CD14-positive monocyte (primary cell): ENCODE measurements at places on chromosomes 12 and 14. TPM values are rescaled to one million over a fixed set of nuclear protein-coding genes. Genes with fewer than 3 reads are reported as not detected.

DNA sequence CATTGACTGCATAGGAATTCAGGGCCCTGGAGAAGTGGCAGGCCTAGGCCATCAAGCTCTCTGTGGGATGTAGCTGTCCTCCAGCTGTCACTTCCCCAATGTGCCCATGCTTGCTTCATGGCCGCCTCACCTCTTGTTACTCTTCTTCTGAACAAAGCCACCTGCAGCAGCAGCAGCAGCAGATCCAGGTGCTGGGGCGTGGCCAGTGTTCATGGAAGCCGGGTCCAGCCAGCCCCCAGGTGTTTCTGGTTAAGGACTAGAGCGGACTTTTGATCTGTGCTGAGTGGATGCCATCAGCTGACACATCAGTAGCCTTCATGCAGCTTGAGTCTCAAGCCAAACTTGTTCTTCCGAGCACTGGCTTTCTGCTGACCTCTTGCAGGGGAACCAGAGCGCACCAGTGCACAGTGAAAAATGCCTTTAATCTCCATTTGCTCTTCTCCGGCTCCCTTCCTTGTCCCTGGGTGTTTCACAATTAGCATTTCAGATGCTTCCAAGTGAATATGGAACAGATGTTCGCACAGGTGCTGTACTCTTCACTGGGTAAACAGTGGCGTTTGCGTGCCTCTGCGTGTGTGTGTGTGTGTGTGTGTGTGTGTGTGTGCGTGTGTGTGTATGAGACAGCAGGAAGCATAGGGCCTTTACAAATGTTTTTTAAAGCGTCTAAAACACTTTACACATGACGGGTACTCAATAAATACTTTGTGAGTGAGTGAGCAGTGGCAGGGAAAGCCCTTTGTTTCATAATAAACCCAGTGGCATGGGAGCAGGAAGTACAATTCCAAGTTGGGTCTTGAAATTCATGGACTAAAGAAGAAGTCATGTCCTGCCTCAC lies 20.1 kb downstream of the TPCN1 start:
- DNase-seq = peak; percentile 49

- no peak for DNase-seq
Measured at GRCh38 chr12:64995816-64996215, 125.3 kb downstream of the WIF1 start.

- DNase-seq = no peak
Measured at GRCh38 chr12:105960319-105961083, 178.3 kb downstream of the NUAK1 start.

VRTN gene
- not detected in 2 replicates for polyA plus RNA-seq

SBNO1 gene
- polyA plus RNA-seq = 11.4 TPM

DNA sequence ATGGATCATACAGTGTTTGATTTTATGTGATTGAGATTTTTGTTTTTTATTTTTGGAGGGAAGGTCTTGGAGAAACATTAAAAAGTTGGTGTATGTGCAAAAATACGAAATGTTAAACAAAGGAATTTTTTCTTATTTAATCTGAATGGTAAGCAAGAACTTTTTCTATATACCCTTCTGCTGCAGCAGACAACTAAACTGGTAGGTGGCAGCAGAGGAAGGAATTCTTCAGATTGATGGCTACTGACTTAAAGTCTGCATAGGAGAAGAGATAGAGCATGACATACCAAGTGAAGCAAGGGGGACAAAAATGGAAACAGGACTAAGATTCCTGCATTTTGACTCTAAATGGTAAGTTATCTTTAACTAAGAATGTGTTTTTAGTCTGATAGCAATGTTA lies 42.0 kb upstream of the A2ML1 start:
- DNase-seq = no peak

DNA sequence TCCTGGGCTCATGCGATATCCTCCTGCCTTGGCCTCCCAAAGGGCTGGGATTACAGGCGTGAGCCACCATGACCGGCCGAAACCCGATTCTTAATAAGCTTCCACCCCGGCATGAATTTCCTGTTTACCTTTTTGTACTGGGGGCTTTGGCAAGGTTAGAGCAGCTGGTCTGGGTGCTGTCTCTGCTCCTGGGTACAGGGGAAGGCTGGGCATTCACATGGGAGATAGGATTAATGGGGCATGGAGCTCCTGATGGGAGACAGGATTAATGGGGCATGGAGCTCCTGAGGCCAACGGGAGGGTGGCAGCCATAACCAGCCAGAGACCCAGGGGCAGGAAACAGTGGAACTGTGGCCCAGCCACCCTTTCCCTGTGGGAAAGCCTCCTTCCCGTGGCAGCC lies 69.5 kb upstream of the DICER1 start:
- DNase-seq = no peak

- no peak for DNase-seq
Measured at GRCh38 chr14:89613260-89614008, 196.4 kb upstream of the FOXN3 start.

GRCh38 chr12:67299926-67300325 lies 30.8 kb downstream of the CAND1 start:
- no peak for DNase-seq

GRCh38 chr14:22265319-22266141 lies 323.5 kb downstream of the DAD1 start:
- peak; percentile 25 for DNase-seq

ANKRD33 gene
- polyA plus RNA-seq = 0.07 TPM in 1 of 2 replicates, not detected in the other

GRCh38 chr12:89649820-89650219 lies 58.8 kb downstream of the ATP2B1 start:
- no peak for DNase-seq

- DNase-seq = no peak
Measured at GRCh38 chr12:92952394-92952793, 23.3 kb upstream of the EEA1 start.

- DNase-seq = no peak
Measured at GRCh38 chr12:50723865-50724264, 40.0 kb upstream of the ATF1 start.

DNA sequence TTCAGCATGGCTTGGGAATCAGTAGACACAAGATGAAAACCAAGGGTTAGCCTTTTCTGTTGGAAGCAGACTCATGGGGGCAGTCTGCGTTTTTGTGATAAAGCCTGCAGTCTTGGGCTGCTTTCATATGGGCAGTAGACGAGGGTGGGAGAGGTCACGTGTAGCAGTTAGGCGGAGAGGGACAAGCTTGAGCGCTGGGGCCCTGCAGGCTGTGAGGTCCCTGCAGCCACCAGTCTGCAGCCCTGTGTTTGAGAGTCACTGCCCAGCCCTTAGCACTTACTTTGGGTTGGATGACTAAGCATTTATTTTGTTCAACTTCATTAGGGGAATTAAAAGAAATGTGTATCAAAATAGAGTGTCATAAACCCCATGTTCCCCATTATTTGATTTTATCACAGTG lies 37.2 kb downstream of the EP400 start:
- DNase-seq = no peak

- DNase-seq = no peak
Measured at GRCh38 chr12:45208604-45209487, 7.0 kb upstream of the ANO6 start.

SLC35F4 gene
- not detected for polyA plus RNA-seq

DNA sequence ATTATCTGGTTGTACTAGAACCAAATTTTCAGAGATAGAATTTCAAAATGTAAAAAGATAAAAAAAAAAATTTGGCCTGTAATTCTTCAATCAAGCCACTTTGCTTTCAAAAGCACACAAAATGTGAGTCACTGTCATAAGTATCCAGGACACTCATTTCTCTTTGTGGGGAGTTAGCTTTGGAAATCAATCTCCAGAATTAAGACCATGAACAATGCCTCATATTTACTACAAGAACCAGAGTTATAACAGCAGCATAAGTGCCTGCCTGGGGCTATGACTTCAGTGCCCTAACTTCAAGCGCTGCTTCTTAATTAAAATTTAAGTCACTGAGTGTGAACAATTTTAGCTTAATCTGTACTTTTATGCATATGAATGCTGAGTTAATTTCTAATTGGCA lies 162.1 kb downstream of the C12orf42 start:
- no peak for DNase-seq

TSPAN11 gene
- not detected in 2 replicates for polyA plus RNA-seq

GRCh38 chr12:19031032-19031431 lies 98.5 kb upstream of the PLEKHA5 start:
- no peak for DNase-seq

GRCh38 chr12:46818642-46819041 lies 7.2 kb downstream of the SLC38A4 start:
- no peak for DNase-seq

DNA sequence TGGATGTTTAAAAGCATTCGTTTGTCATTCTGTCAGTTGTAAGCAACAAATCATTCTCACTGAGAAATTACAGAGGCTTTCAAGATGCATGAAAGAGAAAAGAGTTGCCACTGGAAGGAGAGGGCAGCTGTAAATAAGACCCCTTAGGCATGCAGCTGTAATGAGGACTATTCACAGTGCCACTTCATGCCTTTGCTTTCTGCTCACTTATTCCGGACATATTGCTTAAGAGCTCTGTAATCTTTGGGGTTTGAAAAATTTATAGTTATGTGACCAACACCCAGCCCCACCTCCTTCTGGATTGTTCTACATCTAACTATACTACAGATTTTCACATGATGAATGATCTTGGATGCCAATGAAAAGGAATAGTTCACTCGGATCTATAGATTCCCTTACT lies 194.8 kb upstream of the DCN start:
- DNase-seq = no peak

DNA sequence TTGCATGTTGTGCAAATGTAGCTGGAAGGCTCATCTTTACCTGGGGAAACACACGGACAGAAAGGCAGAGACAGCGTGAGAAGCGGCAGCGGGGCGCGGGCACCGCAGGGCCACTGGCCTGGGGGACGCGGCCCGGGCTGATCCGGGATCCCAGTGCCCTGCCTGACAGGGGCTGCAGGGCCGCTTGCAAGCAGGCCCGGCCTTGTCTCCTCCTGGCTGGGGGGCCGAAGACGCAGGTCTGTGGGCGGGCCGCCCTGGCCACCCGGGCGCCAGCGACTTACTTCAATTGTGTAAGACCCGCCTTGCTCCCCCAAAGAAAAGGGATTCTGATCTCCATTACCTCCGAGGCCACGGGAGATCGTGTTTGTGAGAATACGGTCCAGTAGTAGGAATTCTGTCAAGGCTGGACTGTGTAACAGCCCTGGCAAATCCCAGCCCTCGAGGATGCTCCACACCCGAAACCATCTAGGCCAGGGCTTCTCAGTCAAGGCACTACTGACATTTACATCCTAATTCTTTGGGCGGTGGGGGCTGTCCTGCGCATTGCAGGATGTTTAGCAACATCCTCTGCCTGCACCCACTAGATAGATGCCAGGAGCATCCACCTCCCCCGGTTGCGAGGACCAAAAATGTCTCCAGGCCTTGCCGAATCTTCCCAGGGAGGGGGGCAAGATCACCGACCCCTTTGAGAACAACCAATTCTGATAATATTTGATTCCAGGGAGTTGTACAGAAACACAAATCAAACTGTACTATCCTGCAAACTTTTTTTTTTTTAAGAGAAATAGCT lies 95.6 kb downstream of the BCL11B start:
- no peak for DNase-seq

DNA sequence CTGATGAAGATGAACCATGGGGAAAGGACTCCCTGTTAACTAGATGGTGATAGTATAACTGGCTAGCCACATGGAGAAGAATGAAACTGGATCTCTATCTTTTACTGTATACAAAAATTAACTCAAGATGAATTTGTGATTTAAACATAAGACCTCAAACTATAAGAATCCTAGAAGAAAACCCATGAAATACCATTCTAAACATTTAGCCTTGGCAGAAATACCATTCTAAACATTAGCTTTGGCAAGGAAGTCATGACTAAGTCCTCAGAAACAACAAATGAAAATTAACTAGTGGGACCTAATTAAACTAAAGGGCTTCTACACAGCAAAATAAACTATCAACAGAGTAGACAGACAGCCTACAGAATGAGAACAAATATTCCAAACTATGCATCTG lies 28.4 kb upstream of the NOVA1 start:
- DNase-seq = no peak

GRCh38 chr12:102462795-102463465 lies 17.4 kb downstream of the IGF1 start:
- DNase-seq = no peak

DNA sequence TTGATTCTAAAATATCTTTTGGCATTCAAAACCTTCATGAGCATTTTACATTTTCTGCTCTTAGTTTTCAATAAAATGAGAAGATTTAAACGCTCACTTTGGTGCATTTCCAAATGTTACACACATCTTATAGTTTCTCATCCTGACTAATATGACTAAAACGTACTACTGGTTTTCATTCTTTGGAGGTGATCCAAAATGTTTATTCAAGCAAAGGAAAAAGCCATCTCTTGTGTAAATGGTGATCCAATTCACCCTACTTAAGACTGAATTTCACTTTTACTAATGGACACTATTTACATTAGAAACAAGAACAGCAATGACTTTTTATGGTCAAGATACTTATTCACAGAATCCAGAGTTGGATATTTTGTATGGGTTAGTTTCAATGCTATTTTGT lies 86.6 kb downstream of the KITLG start:
- no peak for DNase-seq

KRT85 gene
- polyA plus RNA-seq = not detected in 2 replicates

- no peak for DNase-seq
Measured at GRCh38 chr14:65685572-65685971, 273.0 kb downstream of the FUT8 start.

TMEM233 gene
- not detected for polyA plus RNA-seq

C12orf50 gene
- polyA plus RNA-seq = not detected

DNA sequence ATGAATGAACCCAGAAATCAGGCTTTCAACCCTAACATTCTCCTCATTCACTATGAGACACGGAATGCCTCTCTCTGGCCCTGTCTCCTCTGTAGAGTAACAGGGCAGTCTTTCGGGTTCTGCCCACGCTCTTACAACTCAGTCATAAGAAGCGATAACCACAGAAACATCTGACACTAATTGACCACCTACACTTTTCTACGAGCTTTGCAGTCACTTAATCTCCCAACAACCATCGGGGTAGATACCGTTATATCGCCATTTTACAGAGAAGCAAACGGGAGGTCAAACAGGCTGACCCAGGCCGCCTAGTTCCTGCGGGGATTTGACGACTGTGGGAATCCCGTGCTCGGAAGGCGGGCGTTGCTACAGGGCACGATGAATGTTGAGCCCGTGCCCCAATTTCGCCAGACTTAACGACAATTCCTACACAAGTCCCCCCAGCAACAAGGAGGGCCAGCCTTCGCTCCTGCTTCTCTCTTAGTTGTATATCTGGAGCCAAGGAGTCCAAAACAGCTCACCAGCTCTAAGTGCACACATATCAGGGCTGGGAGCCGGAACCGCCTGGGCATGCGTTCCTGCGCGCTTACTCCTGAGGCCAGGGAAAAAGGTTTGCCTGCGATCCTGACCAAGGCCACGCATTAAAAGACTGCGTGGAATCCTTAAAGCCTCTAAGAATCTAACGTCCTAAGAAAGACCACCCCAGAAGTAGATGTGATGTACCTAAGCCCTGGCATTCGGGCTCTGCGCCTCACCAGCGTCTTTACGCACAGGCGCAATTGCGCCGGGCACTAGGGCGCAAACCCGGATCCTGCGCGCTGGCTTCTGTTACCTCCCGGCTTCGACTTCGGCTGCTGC lies 38.7 kb upstream of the TBX5 start:
- no peak for DNase-seq

MYF5 gene
- not detected in 2 replicates for polyA plus RNA-seq

DNA sequence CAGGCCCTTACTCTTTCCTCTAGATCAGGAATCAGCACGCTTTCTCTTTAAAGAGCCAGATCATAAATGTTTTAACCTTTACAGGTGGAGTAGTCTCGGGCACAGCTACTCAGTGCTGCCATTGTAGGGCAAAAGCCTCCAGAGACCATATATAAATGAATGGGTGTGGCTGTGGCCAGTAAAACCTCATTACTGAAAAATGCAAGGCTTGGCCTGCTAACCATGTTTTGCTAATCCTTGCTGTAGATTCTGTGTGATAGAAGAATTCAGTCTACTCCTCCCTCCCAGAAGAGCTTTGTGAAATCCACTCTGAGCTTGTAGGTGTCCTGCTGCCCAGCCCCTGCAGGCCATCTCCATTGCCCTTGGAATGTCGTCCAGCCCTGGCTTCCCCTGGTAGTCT lies 58.1 kb downstream of the HSP90AA1 start:
- DNase-seq = no peak
